Activated T-helper 1 cell treated with Interleukin-2 at 50 U/mL for 16 hours (primary cell): ENCODE measurements at places on chromosomes 2 and 18.

- no peak for DNase-seq
Observed at GRCh38 chr2:228527197-228527881, 345.9 kb upstream of the SPHKAP start.

GRCh38 chr2:73243884-73244570, 9.9 kb downstream of the CCT7 start:
- DNase-seq, result no peak

DNA sequence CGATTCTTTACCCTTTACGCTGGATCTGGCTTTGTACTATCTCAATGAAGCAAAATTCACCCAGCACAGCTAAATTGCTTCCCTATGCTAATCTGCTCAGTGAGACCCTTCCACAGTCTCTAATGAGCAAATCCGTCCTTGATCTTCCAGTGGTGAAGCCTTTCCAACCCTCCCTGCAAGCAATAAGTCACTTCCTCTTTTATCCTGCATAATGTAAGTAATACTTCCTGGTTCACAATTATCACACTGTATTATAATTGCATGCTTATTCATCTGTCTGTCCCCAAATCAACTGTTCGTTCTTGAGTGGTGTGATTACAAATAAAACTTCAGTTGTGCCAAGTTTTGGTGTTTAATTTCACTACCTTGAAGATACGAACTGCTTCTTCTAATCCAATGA, 404.0 kb downstream of the ADCYAP1 start:
- no peak for DNase-seq

DNA sequence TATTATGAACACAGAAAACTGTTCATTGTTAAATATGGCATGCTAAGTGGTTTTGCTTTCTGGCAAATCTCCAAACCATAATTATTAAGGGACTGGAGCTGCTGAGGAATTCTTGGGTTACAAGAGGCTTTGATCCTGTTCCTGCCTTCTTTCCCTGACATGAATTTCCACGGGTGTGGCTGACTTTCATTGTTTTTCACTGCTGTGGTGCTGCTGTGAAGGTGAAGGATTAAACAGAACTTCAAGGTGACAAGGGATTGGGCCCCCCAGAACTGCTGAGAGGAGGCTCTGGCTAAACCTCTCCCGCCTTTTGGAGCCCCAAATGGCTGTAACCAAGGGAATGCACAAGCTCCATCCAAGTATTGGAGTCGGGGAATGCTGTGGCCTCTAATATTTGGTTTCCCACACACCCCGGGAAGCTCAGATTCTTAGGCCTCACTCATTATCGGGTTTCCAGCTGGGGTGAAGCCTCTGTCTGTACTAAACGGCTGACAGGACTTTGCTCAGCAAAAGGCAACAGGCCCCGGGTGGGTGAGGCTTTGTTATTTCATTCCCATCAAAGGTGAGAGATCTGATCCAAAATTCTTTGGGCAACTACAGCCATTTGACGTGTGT, 29.0 kb upstream of the ZFP36L2 start:
- DNase-seq, result no peak

DNA sequence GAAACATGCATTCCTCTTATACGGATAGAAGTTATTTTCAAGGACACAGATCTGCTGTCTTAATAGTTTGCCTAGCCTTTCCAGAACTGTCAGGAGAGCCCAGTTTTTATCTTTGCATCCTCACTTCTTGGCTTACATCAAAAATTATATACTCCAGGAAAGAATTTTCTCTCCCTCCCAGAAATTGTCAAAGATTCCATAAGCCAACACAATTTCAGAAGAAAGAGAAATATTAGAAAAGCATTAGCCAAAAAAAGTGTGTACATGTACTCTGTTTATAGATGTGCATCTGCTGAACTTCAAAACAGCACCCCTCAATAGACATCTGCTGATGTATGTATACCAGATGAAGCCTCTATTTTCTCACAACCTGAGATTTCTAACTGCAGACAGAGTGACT, 210.4 kb downstream of the METTL4 start:
- no peak for DNase-seq

- DNase-seq, result peak; percentile 28
Observed at GRCh38 chr2:96241900-96242611, 23.7 kb downstream of the TMEM127 start.

DNA sequence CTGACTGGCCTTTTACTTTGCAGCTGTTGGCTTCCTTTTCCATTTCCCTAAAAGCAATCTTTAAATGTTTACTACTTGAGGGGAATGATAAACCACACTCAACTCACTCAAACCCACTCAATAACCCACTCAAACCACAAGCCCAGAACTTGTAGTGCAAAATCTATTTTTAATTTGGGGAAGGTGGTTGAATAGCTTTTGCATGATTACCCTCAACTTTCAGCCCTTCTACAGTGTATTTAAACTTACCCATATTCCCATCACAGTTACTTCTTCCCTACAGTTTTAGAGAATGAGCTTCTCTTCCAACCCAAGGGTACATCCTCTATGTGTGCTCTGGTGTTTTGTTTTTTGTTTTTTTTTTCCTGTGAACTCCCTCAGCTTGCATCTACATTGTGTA, 636.1 kb downstream of the TDRD15 start:
- no peak for DNase-seq

GRCh38 chr18:10822456-10822855, 296.6 kb downstream of the NAPG start:
- DNase-seq, result no peak

GRCh38 chr2:175575346-175576258, 394.1 kb upstream of the ATP5MC3 start:
- no peak for DNase-seq

DNA sequence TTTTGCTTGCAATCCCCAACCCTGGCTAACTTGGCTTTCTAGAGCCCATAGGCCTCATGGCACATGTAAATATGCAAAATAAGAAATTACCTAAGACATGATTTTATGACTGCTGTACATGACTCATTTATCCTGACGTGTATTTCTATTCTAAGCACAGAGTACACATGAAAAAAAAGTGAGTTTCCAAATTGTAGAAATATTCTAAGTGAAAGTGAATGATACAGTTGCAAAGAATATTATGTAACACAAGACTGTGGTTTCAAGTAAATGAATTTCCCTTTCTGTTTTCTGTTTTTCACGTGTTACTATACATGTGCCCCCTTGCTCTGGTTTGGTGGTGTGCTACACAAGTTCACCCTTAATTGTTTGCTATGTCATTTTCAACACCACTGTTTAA, 162.4 kb downstream of the LRP1B start:
- no peak for DNase-seq

GRCh38 chr2:5975401-5975800, 283.2 kb downstream of the SOX11 start:
- DNase-seq, result no peak
